ENCODE measurements at places on chromosomes 16 and 17. TPM values are rescaled to one million over a fixed set of nuclear protein-coding genes. Genes with fewer than 3 reads are reported as not detected.
A peak's percentile ranks its signal among the peaks of the same experiment; 100 is the strongest.

DNA sequence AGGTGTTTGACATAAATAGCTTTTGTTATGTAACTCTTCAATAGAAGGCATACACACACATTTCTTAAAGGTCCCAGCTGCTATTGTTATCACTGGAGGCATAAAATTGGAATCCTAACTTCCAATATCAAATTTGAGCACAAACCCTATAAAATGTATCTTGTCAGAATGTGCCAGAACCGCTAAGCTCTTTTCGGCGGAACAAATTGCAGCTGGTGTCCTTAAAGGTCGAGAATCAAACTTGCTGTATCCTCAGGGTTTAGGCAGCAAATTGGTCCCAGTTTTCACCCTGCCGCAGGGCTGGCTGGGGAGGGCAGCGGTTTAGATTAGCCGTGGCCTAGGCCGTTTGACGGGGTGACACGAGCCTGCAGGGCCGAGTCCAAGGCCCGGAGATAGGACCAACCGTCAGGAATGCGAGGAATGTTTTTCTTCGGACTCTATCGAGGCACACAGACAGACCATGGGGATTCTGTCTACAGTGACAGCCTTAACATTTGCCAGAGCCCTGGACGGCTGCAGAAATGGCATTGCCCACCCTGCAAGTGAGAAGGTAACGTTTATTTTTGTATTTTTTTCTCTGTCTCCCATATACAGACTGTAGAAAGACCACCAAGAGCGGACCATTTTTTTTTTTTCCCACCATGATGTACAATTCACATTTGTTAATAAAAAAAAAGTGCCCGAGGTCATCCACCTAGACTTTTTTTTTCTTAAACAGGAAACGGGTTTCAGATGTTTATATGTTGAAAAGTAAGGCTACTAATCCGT, 297.1 kb downstream of the IRF8 start:
- peaks cover 81% of the 10 kb centered on the region for H3K27me3 ChIP-seq
- no peak overlapping the region for H3K27ac ChIP-seq
- H3K36me3 ChIP-seq = no peaks in the 10 kb centered on the region
- H3K4me3 ChIP-seq = no peak overlapping the region
- DNase-seq = no peak

- peak overlapping the region; percentile 58 for H3K27ac ChIP-seq
- H3K4me1 ChIP-seq = no peaks in the 10 kb centered on the region
- peaks cover 39% of the 10 kb centered on the region for H3K36me3 ChIP-seq
- no peak overlapping the region for H3K4me3 ChIP-seq
- H3K27me3 ChIP-seq = no peaks in the 10 kb centered on the region
- no peak for DNase-seq
Observed at GRCh38 chr17:49598918-49599317, 23.2 kb downstream of the NXPH3 start.

DNA sequence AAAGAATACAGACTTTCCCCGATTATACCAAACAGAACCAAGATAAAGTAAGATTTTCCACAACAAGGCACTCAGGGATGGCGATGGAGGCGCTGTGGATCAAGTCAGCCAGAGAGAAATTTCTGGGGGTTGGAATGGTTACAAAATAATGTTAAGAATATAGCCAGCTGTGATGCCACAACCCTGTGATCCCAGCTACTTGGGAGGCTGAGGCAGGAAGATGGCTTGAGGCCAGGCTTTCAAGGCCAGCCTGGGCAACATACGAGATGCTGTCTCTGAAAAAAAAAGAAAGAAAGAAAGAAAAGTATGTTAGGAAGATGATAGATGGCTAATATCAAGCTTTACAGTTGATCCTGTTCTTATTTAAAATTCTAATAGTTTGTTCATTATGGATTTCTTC, 10.6 kb upstream of the ALOX12 start:
- DNase-seq = no peak
- H3K4me3 ChIP-seq = no peak overlapping the region
- no peaks in the 10 kb centered on the region for H3K27me3 ChIP-seq
- H3K4me1 ChIP-seq = peaks cover 7% of the 10 kb centered on the region

DNA sequence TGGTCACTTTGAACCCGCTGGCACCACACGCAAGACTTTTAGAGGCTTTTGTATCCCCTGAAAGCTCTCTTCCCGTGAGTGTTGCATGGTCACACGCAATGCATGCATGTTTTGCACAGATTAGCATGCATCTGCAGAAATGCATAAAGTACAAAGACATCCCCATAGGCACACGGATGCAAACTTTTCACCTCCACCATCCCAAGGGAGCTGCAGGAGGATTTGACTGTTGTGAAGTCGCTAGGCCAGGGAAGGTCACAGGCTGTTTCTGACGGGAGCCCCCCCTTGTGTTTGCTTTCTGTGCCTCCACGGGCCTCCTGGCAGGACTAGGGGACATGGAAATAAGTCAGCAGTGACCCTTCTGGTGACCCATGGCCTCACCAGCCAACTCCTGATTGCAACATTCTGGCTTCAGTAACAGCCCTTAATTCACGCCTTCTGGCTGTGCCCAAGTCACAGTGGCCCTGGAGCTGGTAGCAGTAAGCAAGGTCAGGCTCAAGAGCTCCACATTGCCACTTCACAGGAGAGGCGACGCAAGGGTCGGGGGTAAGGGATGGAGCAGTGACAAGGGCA, 45.1 kb downstream of the SOX9 start:
- no peak overlapping the region for H3K4me3 ChIP-seq
- H3K27me3 ChIP-seq = no peaks in the 10 kb centered on the region
- no peak overlapping the region for H3K27ac ChIP-seq

DNA sequence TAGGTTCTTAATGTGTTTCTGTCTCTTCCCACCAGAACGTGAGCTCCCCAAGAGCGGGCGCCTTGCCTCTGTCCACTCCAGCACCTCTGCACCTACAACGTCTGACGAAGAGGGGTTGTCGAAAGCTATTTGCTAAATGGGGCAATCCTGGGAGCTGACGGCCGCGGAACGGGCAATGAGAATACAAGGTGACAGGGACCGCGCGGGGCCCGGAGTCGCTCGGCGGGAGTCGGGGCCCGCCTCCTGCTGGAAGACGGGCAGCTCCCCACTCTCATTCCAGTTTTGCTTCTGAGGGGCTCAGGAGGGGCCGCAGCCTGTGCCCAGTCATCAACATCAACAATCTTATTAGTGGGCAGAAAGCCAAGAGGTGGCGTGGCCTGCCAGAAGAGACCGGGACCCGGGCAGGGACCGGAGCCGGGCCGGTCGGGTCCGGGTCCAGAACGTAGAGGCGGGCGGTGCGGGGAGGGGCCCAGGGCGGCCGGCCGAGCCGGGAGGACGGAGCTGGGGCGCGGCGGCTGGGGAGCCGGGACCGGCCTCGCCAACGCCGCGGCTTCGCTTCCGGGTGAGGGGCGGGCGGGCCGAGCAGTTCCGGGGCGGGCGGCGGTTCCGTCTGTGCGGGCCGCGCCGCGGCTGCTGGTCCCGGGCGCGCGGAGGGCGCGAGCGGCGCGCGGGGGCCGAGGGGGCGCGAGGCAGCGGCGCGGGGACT, at the start of gene MOSMO:
Gene MOSMO (plus strand): TSS at position 603 of the 706 bp plus-strand sequence. CDS start 191 bp downstream, outside the sequence.
- H3K4me3 ChIP-seq = peak within 1 kb of the TSS; percentile 93
- H3K27ac ChIP-seq = peak within 1 kb of the TSS; percentile 96
- no peaks in the 10 kb centered on the region for H3K27me3 ChIP-seq
- DNase-seq = peak; percentile 62
- no peaks in the 10 kb centered on the region for H3K36me3 ChIP-seq

- peaks cover 3% of the 10 kb centered on the region for H3K4me1 ChIP-seq
- peaks cover 5% of the 10 kb centered on the region for H3K27me3 ChIP-seq
- no peak for DNase-seq
- H3K36me3 ChIP-seq = no peaks in the 10 kb centered on the region
- H3K4me3 ChIP-seq = no peak overlapping the region
- H3K27ac ChIP-seq = no peak overlapping the region
Observed at GRCh38 chr16:9003322-9003721, 39.6 kb upstream of the USP7 start.

- peaks cover 22% of the 10 kb centered on the region for H3K4me1 ChIP-seq
- H3K27me3 ChIP-seq = no peaks in the 10 kb centered on the region
- no peak for DNase-seq
- no peak overlapping the region for H3K27ac ChIP-seq
Observed at GRCh38 chr16:31440516-31441184, 1.9 kb downstream of the ZNF843 start.

GRCh38 chr16:76970745-76971099, 220.3 kb upstream of the MON1B start:
- no peaks in the 10 kb centered on the region for H3K27me3 ChIP-seq
- H3K4me1 ChIP-seq = no peaks in the 10 kb centered on the region
- DNase-seq = no peak
- H3K4me3 ChIP-seq = no peak overlapping the region

DNA sequence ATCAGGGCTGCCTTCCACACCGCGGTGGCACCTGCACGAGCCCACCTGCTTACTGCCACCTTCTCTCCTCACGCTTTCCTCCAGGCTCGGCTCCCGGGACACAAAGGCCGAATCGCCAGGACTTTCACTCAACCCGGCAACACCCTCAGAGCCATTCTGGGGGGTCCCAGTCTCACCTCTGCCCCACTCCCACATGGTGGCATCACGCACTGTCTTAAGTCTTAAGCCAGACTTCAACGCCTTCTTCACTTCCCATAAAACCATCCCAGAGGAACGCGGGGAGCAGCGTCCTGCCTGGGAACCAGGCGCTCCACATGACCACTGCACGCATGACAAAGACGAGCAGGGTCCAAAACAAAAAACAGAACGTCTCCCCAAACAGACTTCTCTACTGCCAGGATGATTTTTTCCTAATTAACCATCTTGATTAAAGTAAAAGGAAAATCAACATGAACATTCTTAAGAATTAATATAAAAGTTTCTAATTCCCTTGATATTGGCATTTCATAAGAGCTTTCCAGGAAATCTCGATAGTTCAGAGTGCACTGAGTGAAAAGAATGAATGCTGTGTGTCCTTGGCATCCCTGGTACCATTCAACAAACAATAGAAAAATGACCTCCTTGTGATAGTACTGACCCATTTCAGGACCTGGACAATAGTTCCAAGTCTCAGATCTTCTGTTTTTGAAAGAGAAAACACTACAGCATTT, 2.6 kb downstream of the CANT1 start:
- H3K36me3 ChIP-seq = no peaks in the 10 kb centered on the region
- peaks cover 59% of the 10 kb centered on the region for H3K4me1 ChIP-seq
- no peaks in the 10 kb centered on the region for H3K27me3 ChIP-seq
- DNase-seq = no peak
- peak overlapping the region; percentile 39 for H3K27ac ChIP-seq
- H3K4me3 ChIP-seq = peak overlapping the region; percentile 97

DNA sequence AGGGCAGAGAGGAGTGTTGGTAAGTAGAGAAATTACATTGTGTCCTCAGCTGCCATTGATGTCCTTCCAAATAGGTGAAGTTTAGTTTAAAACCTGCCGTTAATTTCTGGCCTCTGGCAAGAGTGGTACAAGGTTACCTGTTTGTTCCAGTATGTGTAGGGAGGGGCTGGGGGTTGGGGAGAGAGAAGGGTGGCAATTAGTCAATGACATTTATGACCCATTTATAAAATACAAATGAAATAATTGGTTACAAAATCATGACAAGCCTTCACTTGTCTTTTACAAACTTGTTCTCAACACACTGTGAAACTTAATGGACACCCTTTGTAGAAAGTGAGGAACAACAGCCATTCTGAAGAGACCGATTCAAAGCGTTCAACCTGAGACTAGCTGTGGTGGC, 281.0 kb downstream of the FTO start:
- no peak for DNase-seq
- no peaks in the 10 kb centered on the region for H3K4me1 ChIP-seq

GRCh38 chr16:58709333-58709732, 24.8 kb upstream of the SLC38A7 start:
- H3K27me3 ChIP-seq = no peaks in the 10 kb centered on the region
- no peak overlapping the region for H3K4me3 ChIP-seq
- DNase-seq = no peak
- H3K27ac ChIP-seq = no peak overlapping the region

DNA sequence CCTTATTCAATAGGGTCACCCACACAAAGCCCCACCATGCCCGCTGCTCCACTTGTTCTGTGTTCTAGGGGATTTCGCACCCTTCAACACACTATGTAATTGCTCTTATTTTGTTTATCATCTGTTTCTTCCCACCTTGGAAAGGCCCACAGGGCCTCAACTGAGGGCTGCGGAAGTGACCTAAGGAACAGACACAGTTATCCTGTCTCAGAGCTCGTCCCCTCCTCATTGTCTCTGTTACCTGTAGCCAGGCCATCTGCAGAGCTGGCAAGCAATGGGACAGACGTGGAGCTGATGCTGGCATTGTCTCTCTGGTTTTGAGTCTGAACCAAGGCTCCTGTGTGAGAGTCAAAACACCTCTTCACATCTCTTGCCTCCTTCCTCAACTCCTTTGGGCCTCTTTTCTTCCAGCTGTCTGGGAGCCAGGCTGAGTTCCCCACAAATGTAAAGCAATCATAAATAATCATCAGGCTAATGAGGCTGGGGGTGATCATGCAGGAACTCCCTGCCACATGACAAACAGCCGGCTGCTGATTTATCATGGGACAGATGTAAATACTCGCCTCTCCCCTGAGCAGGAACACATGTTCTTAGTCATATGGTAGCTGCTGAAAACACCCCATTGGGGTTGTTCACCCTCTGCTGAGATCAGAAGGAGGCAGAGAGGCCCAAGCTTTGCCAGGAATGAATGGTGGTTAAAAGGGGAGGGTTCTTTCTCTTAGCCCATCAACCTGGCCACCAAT, 71.9 kb downstream of the AXIN2 start:
- no peak for DNase-seq
- H3K4me3 ChIP-seq = peak overlapping the region; percentile 70
- no peaks in the 10 kb centered on the region for H3K4me1 ChIP-seq

DNA sequence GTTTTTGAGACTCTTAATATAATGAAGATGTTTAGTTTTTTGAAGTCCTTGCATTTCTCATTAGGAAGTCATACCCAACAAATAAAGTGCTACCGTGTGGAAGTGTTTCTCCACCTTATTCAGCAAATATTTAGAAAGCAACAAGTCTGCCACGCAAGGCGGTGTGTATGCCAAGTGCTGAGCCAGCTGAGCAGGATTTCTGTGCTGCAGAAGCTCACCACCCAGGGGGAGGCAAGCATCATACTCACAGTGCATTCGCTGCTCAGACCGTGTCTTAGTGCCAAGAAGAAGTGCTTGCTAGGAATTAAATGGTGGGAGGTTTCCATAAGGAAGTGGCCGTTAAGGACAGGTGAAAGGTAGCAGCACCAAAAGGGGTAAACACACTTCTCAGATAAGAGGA, 111.2 kb downstream of the ARHGAP44 start:
- no peak for DNase-seq
- H3K36me3 ChIP-seq = no peaks in the 10 kb centered on the region
- H3K27me3 ChIP-seq = no peaks in the 10 kb centered on the region
- no peaks in the 10 kb centered on the region for H3K4me1 ChIP-seq

- H3K4me1 ChIP-seq = peaks cover 99% of the 10 kb centered on the region
- peaks cover 6% of the 10 kb centered on the region for H3K36me3 ChIP-seq
- peak; percentile 84 for DNase-seq
- no peaks in the 10 kb centered on the region for H3K27me3 ChIP-seq
- H3K4me3 ChIP-seq = peak overlapping the region; percentile 89
Observed at GRCh38 chr16:81831722-81832126, 52.6 kb downstream of the PLCG2 start.

SLC46A1 gene
- polyA plus RNA-seq = 0.58 TPM

IRF8 gene
- polyA plus RNA-seq = 873 TPM

CARD14 gene
- polyA plus RNA-seq = not detected

GSPT1 gene
- polyA plus RNA-seq = 35.4 TPM

LSM12 gene
- polyA plus RNA-seq = 69.2 TPM

SLFN12 gene
- 1.9 TPM for polyA plus RNA-seq

MEIOB gene
- not detected for polyA plus RNA-seq

PLCD3 gene
- polyA plus RNA-seq = not detected

CUEDC1 gene
- not detected for polyA plus RNA-seq

Measured in naive B cell (primary cell).